Esophagus mucosa (tissue), 1 donor: ENCODE measurements at places on chromosomes 1 and 21. TPM values are rescaled to one million over a fixed set of nuclear protein-coding genes. Genes with fewer than 3 reads are reported as not detected.
A peak's percentile ranks its signal among the peaks of the same experiment; 100 is the strongest.

DNA sequence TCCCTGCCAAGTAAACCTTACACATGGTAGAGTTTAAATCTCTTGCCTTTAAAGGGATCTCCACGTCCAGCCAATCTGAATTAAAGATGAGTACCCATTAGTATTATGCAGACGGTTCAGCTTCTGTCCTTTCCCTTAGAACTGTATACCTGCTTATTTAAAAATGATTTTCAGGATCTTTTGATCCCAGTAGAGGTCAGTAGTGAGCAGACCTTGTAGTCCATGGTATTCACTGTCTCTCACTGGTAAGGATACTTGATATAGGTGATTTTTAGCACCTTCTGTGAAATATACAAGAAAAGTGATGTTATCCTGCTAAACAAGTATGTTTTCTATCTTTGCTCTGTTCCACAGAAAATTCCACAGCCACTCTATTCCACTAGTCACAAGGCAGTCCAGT lies 1211.6 kb upstream of the ADGRL4 start:
- peak; percentile 71 for ATAC-seq

TFF2 gene
- not detected for total RNA-seq

GRCh38 chr1:6634371-6635052 lies 9.8 kb downstream of the THAP3 start:
- peak; percentile 71 for ATAC-seq

- no peak for ATAC-seq
Measured at GRCh38 chr1:4944072-4944471, 289.7 kb downstream of the AJAP1 start.
